ENCODE measurements at places on chromosomes 4 and X. TPM values are rescaled to one million over a fixed set of nuclear protein-coding genes. Genes with fewer than 3 reads are reported as not detected.

The CFAP47 gene
- 1.8 TPM for total RNA-seq

The MGAT4D gene
- total RNA-seq = not detected

The INTS6L gene
- total RNA-seq = 17.3 TPM

The FGF2 gene
- total RNA-seq = 9.7 TPM

The NSD2 gene
- 30.8 TPM for total RNA-seq

The PPARGC1A gene
- total RNA-seq = 18.7 TPM

The HS3ST1 gene
- total RNA-seq = 1.7 TPM

The CDS1 gene
- total RNA-seq = 24.3 TPM

The GJB1 gene
- 95.4 TPM for total RNA-seq

The DSPP gene
- total RNA-seq = not detected

The GAGE12G gene
- not detected for total RNA-seq

The HELT gene
- not detected for total RNA-seq

The TKTL1 gene
- total RNA-seq = not detected

The TCEANC gene
- total RNA-seq = 5.4 TPM

The UGT2A1 gene
- 0.12 TPM for total RNA-seq

GRCh38 chr4:7537853-7538400 is 103.2 kb upstream of the PSAPL1 start:
- DNase-seq = no peak

GRCh38 chrX:40434947-40435346 is 145.8 kb upstream of the ATP6AP2 start:
- peak; percentile 66 for DNase-seq

- peak; percentile 48 for DNase-seq
These were observed 1.6 kb downstream of the SEPTIN11 start for GRCh38 chr4:76950956-76951671.

GRCh38 chrX:107773206-107773605 is 2.4 kb downstream of the TSC22D3 start:
- DNase-seq = peak; percentile 43

DNA sequence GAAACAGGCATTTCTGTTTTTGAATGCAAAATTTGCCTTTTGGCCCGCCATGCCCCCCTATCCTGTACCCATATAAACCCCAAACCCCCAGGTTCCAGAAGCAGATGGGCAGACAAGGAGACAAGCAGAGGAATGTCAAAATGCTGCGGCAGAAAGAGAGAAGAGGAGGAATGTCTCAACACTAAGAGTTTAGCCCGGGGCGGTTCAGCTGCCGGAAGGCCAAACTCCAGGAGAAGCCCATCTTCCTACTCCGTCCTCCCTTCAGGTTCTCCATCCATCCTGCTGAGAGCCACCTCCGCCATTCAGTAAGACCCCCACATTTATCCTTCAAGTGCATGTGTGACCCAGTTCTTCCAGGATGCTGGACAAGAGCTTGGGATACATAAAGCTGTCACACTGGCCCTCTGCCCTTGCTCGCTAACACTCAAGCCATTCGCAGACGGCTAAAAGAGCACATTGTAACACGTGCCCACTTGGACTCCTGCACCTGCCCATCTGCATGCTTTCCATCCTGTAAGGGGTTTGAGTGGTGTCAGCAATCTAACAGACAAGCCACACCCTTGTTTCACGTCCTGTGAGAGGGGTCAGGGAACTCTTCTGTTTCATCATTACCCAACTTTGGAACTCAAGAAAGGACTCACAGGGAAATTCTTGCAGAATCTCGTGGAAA is 31.3 kb downstream of the TLR10 start:
- DNase-seq = no peak

GRCh38 chrX:17559728-17560379 is 177.4 kb upstream of the SCML1 start:
- DNase-seq = peak; percentile 25

DNA sequence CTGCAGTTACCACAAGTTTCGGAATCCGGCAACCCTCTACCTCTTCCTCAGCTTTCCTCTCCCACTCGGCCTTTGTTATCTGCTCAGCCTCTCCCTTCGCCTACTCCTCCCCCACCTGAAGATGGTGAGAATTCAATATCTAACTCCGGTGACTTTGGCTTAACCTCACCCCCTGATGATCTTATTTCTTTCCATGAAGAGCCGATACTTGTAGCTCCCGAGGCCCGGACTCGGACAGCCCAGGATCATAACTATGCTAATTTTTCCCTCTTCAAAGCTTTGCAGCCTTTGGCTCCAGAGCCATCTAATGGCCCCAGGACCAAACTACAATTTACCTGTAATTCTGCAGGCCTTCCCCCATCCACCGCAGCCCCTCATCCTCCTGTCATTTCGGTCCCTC is 32.0 kb upstream of the MGST2 start:
- DNase-seq = peak; percentile 49

DNA sequence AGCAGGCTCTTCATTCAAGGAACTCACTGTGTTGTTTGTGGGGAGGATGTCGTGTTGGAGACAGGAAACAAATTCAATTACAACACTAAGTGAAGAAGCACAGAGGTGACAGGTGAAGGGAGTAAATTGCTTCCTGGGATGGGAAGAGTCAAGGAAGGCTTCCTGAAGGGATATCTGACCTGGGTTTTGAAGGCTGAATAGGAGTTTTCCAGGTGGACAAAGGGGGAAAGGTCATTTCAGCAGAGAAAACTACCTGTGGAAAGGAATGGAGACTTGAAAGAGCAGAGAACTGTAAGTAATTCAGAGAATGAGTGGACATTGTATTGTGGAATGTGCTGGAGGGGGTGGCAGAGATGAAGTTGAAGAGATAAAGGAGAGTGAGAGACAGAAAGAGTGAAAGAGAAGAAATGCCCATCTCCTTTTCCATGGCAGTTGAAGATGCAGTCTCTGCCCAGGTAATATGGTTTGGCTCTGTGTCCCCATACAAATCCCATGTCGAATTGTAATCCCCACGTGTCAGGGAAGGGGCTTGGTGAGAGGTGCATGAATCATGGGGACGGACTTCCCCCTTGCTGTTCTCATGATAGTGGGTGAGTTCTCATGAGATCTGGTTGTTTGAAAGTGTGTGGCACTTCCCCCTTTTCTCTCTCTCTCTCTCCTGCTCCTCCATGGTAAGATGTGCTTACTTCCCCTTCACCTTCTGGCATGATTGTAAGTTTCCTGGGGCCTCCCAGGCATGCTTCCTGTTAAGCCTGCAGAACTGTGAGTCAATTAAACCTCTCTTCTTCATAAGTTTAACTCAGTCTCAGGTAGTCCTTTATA is 205.7 kb upstream of the BCOR start:
- DNase-seq = no peak

- DNase-seq = no peak
These were observed 68.2 kb downstream of the ARHGAP10 start for GRCh38 chr4:147799986-147800555.

DNA sequence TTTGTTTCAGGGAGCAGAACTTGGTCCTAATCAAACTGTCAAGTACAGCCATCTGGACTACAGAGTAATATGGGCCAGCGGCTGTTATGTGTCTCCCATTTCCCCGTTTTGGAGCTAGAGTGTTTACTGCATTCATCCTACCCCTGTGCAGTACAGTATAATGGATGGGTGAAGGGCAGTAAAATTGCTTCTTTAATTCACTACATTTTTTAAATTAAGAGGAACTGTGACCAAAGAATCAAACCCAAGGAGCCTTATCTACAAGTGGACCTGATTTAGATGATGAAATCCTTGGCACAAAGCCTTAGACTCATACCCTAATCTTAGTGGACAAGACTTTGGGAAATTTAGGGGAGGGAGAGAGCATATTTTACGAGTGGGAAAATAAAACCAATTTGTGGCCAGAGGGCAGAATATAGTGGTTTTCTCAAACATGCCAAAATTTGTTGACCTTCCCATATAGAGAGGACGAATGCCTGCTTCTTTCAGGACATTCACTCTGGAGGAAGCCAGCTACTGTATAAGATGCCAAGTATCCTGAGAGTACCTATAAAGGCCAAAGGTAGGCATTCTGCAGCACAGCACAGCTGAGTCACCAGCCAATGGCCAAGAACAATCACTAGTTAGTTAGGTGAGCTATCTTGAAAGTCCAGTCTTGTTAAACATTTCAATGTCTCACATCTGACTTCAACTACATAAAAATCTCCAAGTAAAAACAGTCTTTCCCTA is 253.8 kb upstream of the KCNIP4 start:
- DNase-seq = peak; percentile 18

GRCh38 chr4:4555916-4556315 is 14.1 kb upstream of the STX18 start:
- DNase-seq = no peak

DNA sequence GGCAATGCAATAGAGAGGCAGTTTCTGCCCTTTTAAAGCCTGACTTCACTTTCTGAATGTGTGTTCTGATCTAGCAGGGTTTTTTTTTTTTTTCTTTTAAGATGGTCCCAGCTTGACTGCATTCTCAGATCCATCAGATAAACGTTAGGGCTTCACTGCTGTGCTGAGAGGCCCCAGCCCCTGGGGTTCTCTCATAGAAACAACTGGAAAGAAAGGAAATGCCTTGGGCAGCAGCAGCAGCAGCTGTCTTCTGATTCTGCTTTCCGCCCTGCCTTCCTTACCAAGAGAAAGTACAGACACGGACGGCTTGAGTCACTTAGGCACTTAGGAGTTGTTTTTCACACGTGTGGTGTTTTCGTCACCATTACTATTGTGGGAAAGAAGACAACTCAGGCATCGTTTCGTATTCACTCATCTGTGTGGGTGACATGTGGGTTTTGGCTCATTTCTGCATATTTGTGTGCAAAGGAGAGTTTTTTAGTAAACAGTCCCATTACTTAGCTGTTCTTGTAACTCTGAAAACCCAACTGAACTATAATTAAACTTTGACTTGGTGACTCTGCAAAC is 172.0 kb downstream of the PTTG2 start:
- DNase-seq = peak; percentile 83

- no peak for DNase-seq
These were observed 63.5 kb upstream of the EMCN start for GRCh38 chr4:100581337-100581736.

GRCh38 chr4:153189016-153189801 is 15.0 kb upstream of the TRIM2 start:
- DNase-seq = peak; percentile 53

DNA sequence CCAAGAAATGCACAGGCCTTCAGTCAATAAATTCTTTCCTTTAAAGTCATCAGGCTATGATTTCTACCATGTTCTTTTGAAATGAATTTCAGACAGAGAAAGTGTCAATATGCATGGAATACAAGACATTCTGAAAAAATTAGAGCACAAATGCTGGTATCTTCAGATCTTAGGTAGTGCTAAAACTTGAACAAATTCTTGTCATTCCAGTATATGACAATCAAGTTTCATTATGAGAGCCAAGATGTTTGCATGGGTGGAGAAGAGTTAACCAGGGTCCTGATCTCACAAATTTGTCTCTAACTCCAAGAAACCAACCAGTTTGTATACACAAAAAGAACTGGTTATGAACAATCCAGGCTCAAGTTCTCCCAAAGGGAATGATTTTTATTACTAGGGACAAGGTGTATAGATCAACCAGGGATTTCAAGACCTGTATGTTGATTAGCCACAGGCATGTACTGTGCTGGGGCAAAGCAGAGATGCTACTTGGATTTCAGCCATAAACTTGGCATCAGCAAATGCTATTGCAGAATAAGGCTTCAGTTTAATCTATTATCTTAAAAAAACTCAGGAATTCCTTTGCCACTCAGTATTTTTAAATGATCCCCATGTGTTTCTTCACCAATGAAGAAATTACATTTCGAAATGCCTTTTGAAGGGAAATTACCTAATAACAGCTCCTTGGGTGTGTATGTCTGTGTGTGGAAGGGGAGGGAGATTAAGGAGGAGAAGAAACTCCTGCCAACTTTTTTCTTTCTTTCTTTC is 69.7 kb downstream of the FANCB start:
- no peak for DNase-seq

GRCh38 chr4:90130076-90130475 is 2.9 kb downstream of the CCSER1 start:
- DNase-seq = no peak

DNA sequence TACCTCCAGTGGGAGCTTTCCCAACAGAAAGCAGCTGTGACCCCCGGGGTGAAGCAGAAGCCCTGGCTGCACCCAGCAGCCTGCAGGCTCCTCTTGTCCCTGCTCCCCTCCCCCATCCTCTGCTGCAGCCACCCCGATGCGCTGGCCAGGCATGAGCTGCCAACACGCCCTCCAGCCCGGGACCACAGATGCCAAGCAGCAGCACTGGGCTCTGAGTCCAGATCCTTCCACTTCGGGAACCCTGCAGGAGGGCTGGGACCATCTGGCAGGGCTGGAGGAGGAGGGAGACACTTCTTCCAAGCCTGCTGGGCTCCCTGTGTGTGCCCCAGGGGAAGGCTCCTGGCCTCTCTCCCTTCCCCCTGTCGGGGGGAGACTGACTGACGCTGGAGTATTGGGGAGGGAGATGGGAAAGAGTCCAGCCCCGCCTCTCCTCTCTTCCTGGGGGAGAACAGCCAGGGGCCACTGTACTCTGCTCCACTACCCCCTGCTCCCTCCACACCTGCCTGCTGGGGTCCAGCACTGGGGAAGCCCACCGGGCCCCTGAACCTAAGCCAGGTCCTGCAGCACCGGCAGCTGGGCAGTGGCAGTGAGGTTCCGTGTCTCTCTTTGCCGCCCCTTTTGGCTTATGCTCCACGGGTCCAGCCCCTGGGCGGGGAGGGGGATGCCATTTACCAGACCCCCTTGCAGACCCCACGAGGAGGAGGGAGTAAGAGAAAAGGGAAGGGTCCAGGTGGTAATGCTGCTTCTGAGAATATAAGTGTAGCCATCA is 55.7 kb downstream of the PPP2R2C start:
- DNase-seq = no peak

GRCh38 chr4:136713140-136713539 is 819.2 kb downstream of the PCDH18 start:
- no peak for DNase-seq

GRCh38 chr4:68463796-68464195 is 16.5 kb downstream of the TMPRSS11E start:
- no peak for DNase-seq

DNA sequence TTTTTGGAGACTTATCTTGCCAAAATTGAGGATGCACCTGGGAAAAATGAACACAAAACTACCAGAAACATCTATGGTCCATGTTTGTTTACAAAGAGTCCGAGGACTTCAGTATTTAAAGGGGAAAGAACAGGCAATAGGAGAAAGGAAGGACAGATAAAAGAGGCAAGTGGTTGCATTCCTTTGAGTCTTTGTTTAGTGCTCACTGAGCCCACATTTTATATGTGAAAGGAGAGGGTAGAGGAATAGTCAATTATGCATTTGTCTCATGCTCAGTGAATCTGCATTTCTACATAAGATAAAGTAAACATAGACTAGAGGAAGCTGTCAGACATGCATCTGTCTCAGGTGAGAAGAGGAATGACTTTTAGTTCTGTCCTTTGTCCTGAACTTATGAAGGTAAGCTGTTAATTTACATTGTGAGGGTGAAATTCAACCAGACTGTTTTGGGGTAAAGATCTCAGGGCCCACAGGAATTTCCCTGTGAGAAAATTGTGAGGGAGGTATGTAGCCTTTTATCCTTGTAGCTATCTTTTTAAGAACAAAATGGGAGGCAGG is 4.5 kb downstream of the DMP1 start:
- no peak for DNase-seq
